Cardiac septum (tissue), 1 donor: ENCODE measurements at places on chromosomes 4 and X. TPM values are rescaled to one million over a fixed set of nuclear protein-coding genes. Genes with fewer than 3 reads are reported as not detected.

The UGT2B17 gene
- not detected for total RNA-seq

The HTN3 gene
- not detected for total RNA-seq

The PLS3 gene
- 50.3 TPM for total RNA-seq

The FRMPD3 gene
- 0.05 TPM for total RNA-seq

The CORIN gene
- total RNA-seq, result 3.4 TPM

The SASH3 gene
- 3.8 TPM for total RNA-seq

The CCDC158 gene
- total RNA-seq, result 0.81 TPM

The NAP1L2 gene
- 10.7 TPM for total RNA-seq

The NIPAL1 gene
- total RNA-seq, result 0.43 TPM

The MMRN1 gene
- total RNA-seq, result 2.5 TPM

The CENPI gene
- 0.46 TPM for total RNA-seq

The SSX2 gene
- not detected for total RNA-seq

The LANCL3 gene
- 0.75 TPM for total RNA-seq

The HS3ST1 gene
- total RNA-seq, result 1.2 TPM

The SH3TC1 gene
- total RNA-seq, result 16.5 TPM
